ENCODE measurements at places on chromosomes 6 and 20.

- DNase-seq = peak; percentile 73
These were observed 75.4 kb upstream of the TMEM244 start for GRCh38 chr6:129936329-129937165.

GRCh38 chr6:26439151-26440125 lies 866 bp upstream of the BTN3A3 start:
- no peak for DNase-seq

DNA sequence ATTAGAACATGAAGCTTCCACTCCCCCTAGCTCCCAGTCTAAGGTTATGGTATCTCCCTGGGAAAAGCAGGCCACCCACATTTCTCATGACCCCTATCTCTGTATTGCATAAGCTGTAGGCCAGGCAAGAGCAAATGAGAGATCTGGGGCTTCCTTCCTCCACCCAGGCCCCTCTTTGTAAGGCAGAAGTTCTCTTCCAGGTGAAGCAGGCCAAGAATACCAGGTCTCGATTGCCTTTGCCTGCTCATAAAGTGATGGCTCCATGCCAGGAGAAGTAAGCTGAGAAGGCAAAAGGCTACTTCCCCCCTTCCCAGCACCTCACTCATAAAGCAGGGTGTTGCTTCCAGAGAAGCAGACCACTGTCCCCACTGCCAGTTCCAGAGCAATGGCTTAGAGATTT lies 144.1 kb upstream of the KCNK16 start:
- DNase-seq = no peak

- peak; percentile 50 for DNase-seq
These were observed 23.0 kb upstream of the CD24 start for GRCh38 chr6:106997392-106998158.

DNA sequence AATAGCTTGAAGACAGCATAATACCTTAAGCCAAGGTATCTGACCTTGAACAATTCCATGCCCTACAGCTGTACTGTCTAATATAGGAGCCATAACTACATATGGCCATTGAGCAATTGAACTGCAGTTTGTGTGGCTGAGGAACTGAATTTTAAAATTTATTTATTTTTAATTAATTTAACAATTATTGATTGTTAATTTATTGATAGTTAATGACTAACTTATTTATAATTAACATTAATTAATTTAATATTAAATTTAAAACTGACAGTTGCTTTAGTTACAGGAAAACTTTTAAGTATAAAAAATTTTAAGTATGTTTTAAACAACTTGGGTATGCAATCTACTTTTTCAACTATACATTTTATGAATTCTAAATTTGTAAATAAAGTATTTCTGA lies 12.3 kb upstream of the MYB start:
- DNase-seq = no peak

- no peak for DNase-seq
These were observed 28.5 kb downstream of the STK35 start for GRCh38 chr20:2130062-2130591.

GRCh38 chr6:114068116-114068515 lies 97.2 kb upstream of the HDAC2 start:
- DNase-seq = no peak

DNA sequence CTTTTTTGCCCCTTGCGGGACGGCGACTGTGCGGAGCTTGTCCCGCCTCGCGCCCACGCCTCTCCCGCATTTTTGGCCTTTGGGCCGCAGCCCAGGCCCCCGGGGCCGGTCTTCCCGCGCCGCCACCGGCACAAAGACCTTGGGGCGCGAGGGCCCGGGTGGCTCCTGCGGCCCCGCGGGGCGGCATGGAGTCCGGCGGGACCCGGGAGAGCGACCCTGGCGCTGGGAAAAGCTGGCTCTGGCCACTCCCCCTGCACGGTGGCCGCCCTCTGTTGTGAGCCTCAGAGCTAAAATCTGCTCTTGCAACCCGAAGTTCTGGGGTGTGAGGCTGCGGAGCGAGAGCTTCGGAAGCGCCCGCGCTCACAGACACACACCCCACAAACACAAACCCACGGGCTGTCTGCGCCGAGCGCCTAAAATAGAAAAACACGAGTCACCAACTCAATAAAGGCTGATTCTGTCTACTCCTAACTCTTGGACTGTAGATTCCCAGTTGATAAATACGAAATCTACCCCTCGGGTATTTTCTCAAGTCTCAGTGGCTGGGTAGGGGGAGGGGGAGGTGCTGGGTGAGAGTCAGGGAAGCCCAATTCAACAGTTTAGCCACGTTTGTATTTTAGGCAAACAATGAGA lies 496 bp upstream of the BEND3 start:
- peak; percentile 47 for DNase-seq

DNA sequence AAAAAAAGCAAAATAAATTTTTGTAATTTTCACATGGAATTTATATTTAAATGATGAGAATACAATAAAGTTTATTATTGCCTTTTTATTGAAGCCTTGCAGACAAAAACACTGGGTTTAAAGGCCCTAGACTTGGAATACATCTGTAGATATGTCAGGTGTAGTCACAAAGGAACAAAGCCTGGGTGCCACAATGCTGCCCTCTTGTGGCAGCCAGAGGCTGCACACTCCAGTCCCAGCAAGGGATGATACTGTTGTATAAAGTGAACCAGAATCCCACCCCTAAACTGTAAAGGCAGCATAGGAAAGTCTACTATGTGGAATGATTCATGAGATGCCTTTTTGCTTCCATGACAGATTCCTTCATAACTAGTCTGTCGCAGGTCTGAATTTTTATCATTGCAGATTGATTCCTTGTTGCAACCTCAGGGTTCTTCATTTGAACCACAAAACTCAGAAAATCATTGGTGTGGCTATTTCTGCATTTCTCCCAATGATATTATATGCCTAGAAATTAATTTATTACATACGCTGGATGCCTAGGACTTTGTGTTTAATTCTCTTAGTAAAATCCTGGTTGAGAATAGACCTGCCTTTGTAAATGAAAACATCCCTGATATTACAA lies 37.0 kb downstream of the MAK start:
- DNase-seq = peak; percentile 52

DNA sequence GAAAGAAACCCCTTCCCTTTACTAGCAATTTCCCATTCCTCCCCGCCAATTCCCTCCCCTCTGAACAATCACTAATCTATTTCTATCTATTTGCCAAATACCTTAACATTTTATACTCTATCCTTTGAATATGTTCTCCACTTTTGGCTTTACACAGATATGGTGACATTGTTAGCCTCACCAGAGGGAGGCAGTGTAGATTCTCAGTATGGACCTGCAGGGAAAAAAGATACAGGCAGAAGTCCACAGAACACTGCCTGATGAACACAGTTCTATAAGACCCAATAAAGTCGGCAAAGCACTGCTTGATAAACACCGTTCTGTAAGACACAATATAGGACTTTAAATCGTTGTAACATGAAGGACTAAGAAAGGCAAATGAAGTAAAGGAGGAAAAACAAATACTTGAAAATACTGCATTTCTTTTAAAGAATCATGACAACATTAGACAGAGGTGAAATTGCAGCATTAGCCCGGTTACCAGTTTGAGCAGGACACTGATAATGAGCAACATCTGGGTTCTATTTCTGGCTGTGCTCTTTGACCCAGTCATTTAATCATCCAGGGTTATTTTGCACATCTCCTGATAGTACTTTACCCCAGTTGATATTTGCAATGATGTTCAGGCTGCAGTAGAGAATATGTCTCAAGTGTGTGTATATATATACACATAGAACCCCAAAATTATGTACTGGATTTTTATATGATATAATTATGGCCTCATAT lies 296.8 kb downstream of the UTRN start:
- DNase-seq = peak; percentile 37

GRCh38 chr20:62999580-62999979 lies 7.2 kb downstream of the BHLHE23 start:
- DNase-seq = no peak

DNA sequence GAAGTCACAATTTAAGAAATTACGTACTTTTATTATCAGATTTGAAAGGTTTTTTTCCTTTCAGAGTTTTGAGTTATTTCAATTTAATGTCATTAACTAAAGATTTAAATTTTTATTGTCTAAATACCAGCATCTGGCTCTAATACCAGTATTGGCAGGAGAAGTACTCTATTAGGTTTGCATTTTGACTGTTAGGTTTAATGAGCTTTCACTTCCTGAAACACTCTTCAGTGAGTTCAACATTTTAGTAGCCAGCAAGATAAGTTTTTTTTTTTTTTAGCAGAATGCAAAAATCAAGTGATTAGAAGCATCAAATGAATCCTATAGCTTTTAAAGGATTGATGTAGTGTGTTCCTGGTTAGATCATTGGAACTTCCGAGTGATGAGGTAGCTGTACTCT lies 34.0 kb upstream of the SCGN start:
- no peak for DNase-seq
